Smooth muscle cell of bladder (primary cell): ENCODE measurements at places on chromosomes 6 and 20. TPM values are rescaled to one million over a fixed set of nuclear protein-coding genes. Genes with fewer than 3 reads are reported as not detected.

The CCN2 gene
- 25.3 and 33.3 TPM in 2 replicates for total RNA-seq

The METTL24 gene
- total RNA-seq: 0.43 and 1.2 TPM in 2 replicates

The FAM83C gene
- not detected in 2 replicates for total RNA-seq

The NFATC2 gene
- under 0.01 TPM in 2 replicates for total RNA-seq

The TBXT gene
- total RNA-seq: not detected in 2 replicates

The C20orf202 gene
- total RNA-seq: not detected in 2 replicates

The GTSF1L gene
- not detected in 2 replicates for total RNA-seq

The TMEM14C gene
- 122 and 126 TPM in 2 replicates for total RNA-seq

The VSX1 gene
- total RNA-seq: not detected in 2 replicates
